ENCODE measurements at places on chromosomes 5 and 9.

DNA sequence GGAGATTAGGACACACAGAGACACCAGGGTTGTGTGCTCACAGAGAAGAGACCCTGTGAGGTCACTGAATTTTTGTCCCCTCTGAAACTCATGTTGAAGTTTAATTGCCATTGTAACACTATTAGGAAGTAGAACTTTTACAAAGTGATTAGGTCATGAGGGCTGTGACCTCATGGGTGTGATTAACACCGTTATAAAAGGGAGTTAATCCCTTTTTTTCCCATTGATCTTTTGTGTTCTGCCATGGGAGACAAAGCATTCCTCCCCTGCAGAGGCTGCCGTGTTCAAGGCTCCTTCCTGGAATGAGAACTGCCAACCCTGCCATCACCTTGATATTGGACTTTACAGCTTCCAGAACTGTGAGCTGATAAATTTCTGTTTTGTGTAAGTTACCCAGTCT lies 221.0 kb downstream of the ADCY2 start:
- no peak for DNase-seq

GRCh38 chr9:74630228-74630627 lies 133.1 kb downstream of the RORB start:
- no peak for DNase-seq

DNA sequence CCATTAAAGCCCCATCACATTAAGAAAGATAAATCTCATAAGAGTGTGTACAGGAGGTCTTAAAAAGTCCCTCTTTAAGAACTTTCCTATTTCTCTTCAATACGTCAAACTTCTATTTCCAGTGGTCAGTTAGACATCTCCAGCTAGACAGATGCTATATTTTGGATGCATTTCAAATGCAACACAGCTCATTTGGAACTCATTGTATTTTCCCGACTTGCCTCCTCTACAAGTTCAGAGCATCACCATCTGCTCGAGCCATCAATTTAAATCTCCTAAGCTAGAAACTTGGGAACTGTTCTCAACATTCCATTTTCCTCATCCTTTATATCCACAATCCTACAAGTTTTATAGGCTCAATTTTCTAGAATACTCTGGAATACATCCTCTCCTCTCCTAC lies 3.2 kb upstream of the UHRF2 start:
- no peak for DNase-seq

GRCh38 chr9:98925956-98926355 lies 17.8 kb upstream of the COL15A1 start:
- no peak for DNase-seq

DNA sequence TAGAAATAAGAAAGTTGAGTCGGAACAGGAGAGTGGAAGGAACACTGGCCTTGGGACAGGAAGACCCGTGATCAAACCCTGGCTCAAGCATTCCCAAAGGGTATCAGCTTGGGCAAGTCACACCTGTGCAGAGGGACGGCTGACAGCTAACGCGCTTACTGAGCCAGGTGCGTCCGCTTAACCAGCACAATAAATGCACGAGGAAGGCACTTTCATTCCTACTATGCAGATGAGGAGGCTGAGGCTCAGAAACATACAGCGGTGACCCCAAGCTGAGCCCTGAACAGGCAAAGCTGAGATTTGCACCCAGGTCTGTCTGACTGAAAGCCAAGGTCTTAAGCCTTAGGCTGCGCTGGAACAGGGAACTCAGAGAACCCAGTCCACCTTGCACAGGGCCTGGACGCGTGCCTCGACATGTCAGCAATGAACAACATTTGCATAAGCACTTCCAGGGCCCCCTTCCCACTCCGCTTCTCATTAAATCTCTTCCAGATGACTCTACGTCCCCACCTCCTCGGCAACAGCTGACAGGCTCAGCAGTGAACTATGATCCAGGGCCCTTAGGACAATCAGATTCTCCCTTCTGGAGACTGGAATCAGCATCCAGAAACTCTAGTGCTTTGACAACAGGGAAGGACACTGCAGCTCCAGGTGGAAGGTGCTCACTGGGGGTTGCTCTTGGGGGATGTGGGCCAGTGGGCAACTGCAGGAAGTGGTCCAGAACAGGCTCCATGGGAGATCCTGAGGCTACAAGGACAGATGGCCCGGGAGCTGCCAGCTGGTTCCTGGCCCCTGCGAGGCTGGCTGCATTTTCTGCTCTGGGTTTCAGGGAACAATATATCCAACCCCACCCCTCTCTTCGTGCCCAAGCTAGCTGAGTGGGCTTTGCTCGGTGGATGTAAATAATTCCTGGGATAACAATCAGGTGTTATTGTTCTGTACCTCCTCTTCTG lies 35.2 kb downstream of the SH3PXD2B start:
- DNase-seq, result no peak

- no peak for DNase-seq
Measured at GRCh38 chr5:173535976-173536639, 80.3 kb downstream of the BOD1 start.

GRCh38 chr5:149073213-149073612 lies 10.4 kb upstream of the SH3TC2 start:
- no peak for DNase-seq

GRCh38 chr5:130975299-130975698 lies 189.8 kb downstream of the HINT1 start:
- DNase-seq, result no peak

DNA sequence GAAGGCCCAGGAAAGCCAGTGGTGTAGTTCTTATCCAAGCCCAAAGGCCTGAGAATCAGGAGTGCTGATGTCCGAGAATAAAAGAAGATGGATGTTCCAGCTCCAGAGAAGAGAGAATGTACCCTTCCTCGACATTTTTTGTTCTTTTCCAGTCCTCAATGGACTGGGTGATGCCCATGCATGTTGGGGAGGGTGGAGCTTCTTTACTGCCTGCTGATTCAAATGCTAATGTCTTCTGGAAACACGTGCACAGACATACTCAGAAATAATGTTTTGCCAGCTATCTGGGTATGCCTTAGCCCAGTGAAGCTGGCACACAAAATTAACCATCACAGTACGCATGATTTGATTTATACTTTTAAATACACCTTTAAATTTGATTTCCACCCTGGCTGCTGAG lies 61.5 kb upstream of the FOXE1 start:
- DNase-seq, result no peak

DNA sequence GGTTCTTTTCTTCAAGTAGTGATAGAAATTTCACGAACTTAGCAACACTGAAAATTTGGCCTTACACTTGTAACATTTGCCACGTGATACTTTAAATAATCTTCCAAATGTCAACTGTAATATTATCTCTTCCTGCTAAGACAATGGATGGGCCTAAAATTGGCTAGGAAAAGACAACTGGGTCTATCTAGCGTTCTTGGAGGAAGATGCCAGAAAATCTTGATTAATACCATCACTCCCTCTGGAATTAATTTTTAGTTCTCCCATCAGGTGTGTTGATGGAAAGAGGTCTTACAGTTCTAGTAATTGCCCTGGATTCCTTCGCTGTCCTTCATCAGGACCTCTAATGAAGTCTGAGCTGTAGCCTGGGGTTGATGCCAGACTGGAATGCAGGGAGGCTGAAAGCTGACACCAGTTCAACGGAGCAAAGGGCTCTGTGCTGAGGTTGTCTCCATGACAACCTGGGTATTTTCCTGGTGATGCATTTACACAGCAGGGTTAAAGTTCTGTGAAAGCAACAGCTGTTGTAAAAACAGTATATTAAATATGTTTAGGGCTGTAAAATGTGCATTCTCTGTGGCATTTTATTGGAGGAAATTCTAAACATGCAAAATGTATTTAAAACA lies 92.3 kb downstream of the GAS1 start:
- no peak for DNase-seq

DNA sequence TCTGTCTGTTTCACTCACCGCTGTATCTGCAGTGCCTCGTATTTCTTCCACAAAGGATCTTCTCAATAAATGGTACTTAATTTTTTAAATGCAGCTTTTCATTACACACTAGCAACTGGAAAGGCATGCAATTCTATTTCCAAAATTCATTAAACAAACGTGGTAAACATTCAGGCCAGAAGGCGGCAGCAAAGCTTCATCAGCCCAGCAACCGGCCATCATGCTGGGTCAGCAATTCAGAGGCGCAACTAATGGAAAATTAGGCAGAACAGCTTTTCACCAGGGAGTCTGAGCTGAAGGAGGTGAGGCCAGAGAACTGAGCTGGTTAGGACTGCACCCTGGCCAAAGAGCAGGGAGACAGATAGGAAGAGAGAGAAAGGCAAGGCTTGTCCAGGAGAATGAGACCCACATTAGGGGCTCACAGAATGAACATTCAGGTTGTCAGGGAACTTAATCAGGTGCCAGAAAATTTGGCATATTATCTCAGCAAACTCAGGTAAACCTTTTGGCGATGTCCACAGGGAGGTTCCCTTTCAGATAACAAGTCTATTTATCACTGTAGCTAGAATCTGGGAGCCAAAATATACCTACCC lies 17.7 kb upstream of the RNF180 start:
- peak; percentile 20 for DNase-seq

DNA sequence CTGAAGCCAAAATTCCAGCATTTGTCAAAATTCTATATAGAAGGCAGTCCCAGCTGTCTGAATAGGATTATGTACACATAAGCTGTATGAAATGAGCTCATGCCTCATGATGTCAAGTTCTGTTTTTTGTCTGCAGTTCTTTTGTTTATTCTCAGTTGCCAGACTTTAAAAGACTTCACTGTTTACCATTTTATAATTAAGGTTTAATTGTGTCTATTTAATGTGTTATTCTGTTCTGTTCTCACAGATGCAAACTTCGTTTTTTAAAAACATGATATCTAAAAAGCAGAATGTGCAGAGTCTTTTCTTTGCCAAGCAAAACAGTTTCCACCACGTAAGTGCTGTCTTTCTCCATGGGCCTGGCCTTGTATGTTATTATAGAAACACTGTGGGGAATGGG lies 31.1 kb downstream of the ERAP1 start:
- no peak for DNase-seq

GRCh38 chr5:138964647-138965201 lies 89.6 kb upstream of the LRRTM2 start:
- DNase-seq, result no peak
